ENCODE measurements at places on chromosomes 12 and 14. TPM values are rescaled to one million over a fixed set of nuclear protein-coding genes. Genes with fewer than 3 reads are reported as not detected.

RTN1 gene
- total RNA-seq = 2.9 TPM

DNA sequence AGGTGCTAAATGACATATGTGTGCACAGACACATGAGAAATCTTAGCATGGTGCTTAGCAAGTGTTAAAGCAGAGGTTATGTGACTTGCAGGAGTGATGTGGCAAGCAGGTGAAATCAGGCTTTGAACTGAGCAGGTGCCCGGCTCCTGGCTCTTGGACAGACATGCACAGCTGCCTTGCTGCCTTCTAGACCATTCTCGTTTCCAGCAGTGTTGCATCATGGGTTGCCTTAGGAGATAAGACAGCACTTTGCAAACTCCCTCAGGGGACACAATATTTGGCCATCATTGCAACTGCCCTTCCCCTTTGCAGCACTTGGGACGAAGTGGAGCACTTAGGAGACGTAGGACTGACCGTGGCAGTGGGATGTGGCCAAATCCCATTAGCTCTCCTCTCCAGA, 17.2 kb upstream of the GSC start:
- DNase-seq = no peak

DNA sequence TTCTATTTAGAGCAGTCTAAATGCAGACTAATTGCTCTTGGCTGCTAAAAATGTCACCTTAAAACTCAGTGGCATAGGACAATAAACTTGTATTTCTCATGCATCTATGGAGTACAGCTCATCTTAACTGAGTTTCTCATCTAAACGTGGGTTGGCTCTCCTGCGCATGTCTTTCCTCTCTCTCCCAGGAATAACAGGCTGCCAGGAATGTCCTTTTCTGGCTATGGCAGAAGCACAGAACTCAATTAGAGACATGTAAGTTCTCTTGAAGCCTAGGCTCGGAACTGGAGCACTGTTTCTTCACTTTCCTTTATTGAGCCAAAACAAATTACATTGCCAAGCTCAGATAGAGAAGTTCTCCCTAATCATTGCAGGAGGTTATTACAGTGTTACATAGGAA, 722.3 kb upstream of the FLRT2 start:
- no peak for DNase-seq

GRCh38 chr12:94659346-94659930, 9.1 kb upstream of the TMCC3 start:
- DNase-seq = no peak

DNA sequence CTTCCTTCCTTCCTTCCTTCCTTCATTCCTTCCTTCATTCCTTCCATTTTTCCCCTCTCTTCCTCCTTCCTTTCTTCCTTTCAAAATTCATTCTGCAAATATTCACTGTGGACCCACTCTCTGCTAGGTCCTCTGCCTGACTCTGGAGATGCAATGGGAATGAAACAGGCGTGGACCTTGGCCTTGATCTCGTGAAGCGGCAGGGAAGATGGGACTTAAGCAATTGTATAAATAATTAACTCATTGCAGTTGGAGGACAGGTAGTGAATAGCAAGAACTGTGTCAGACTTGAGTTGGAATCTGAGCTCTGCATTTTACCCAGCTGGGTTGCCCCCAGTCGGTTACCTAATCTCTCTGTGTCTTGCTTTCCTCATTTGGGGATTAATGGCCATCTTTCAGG, 230.6 kb upstream of the LHX5 start:
- no peak for DNase-seq

- no peak for DNase-seq
Measured at GRCh38 chr14:75254901-75255584, 23.6 kb upstream of the FOS start.

GRCh38 chr12:51368640-51369517, 22.3 kb downstream of the GALNT6 start:
- peak; percentile 62 for DNase-seq

DNA sequence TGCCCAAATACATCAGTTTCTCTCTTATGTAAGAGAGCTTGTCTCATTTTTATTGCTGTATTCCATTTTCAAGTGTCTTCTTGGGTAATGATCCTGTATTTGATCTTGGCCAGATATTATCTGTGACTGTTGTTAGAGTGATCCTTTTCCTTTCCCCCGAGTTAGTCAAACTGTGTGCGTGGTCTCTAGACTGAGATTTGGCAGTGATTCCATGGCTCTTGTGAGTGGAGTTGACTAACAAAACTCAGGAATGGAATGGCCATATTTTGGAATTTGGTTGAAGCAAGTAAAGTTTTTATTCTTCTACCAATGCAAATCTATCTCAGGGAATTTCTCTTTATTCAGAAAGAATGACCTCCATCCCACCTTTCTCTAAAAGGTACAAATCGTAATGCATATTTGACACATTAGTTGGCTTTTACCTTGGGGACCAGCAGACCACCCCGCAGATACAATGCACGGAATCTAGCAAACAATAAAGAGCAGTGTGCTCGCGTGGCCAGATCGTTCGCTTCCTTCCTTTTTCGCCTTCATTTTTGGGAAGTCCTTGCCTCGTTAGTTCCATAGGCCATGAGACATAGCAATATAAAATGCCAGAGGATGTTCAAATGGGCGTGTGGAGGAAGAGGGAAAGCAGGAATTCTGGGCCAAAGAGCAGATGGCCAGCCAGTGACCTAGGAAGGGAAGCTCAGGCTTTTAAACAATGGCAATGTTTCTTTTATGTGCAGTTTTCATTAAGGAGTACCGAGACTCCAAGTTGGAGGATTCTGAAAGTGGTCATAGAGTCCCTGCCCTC, 24.4 kb downstream of the ETV6 start:
- no peak for DNase-seq

- DNase-seq = no peak
Measured at GRCh38 chr12:92519284-92519683, 183.5 kb upstream of the PLEKHG7 start.

RNASE7 gene
- total RNA-seq = not detected

ARG2 gene
- 3.4 TPM for total RNA-seq

KLRB1 gene
- total RNA-seq = 0.74 TPM

TPH2 gene
- not detected for total RNA-seq

- DNase-seq = no peak
Measured at GRCh38 chr12:52407918-52408317, 1.8 kb upstream of the KRT82 start.

- peak; percentile 38 for DNase-seq
Measured at GRCh38 chr12:40691913-40692764, at the start of gene CNTN1. CNTN1 (plus strand) TSS chr12:40692439.

- DNase-seq = no peak
Measured at GRCh38 chr12:86838260-86838659, 582.1 kb upstream of the MGAT4C start.

KRT74 gene
- total RNA-seq = not detected

KRT80 gene
- 1.3 TPM for total RNA-seq

- DNase-seq = no peak
Measured at GRCh38 chr14:49497725-49498348, 88.3 kb downstream of the RPS29 start.

DNA sequence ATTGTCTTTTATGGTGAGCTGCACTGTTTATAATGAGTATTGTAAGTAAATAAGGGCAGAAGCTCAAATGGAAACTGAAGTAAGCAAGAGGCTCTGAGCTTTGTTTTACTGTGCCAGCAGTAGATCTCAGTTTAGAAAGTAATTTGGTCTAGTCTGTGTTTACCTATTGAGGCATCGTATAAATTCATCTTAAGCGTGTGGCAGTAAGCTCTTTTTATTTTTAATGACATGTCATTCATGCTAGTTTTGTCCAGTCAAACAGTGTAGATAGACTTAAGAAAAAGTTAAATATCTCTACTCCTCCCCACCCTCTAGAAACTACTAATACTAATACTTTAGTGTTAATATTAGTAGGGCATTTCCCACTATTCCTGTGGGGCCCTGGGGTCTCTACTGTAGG, 2.0 kb downstream of the ANO6 start:
- DNase-seq = no peak

GRCh38 chr14:38762426-38762825, 340.6 kb downstream of the SEC23A start:
- no peak for DNase-seq

AICDA gene
- not detected for total RNA-seq

ALX1 gene
- total RNA-seq = 0.17 TPM

- no peak for DNase-seq
Measured at GRCh38 chr12:66644151-66644550, 34.7 kb downstream of the GRIP1 start.

GRCh38 chr14:68628605-68629310, 164.1 kb downstream of the ZFP36L1 start:
- DNase-seq = no peak

DNA sequence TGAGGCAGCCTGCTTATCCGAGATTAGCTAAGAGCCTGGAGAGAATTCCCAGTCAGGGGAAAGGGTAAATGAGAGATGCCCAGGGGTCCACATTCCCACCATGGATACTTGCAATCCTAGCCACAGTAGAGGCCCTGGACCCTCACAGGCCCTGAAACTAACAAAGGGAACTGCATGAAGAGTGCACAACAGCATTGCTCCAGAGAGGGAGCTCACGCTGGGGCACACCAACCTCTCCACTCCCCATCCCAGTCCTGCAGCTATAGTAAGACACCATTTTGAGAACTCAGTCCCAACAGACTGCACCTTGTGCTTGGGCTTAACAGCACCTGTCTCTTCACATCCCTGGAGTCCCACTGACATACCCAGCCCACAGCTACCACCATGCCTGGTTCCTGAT, 30.5 kb downstream of the CEP83 start:
- no peak for DNase-seq

- DNase-seq = peak; percentile 49
Measured at GRCh38 chr14:102917469-102918211, 4.8 kb upstream of the AMN start.

TEX22 gene
- 1.2 TPM for total RNA-seq

ARHGDIB gene
- total RNA-seq = 162 TPM

GTF2A1 gene
- total RNA-seq = 30.9 TPM

GRCh38 chr12:52350021-52350620, 17.2 kb downstream of the KRT85 start:
- no peak for DNase-seq

LUM gene
- total RNA-seq = 68.2 TPM

DNA sequence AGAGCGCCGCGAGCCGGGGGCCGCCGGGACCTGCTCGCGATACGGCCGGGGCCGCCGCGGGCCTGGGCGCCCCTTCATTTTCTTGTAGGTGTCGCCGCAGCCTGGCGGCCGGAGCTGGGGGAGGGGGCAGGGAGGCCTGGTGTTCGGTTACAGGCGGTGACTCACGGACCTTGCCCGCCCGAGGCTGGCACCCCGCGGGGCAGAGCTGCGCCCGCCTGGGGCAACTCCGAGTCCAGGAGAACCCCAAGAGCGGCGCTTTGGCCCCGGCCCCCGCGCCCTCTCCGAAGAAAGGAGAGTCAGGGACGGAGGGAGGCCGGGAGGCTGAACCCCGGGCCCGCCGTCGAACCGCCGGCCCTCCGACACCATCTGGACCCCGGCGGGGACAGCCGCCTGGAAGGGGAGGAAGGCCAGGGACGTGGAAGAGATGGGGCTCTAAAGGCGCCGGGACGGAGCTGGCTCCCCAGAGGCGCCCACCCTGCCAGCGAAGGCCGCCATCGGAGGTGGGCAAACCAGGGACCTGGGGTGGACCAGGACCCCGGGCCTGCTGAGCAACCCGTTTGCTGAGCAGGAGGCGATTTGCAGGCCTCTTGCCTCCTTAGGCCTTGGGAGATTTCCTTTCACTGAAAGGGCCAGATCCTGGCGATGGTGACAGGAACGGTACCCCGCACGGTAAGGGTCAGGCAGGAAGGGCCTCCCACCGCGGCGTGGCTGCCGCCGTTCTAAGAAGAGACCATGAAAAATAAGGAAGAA, 843 bp upstream of the NUAK1 start:
- DNase-seq = peak; percentile 82

DNA sequence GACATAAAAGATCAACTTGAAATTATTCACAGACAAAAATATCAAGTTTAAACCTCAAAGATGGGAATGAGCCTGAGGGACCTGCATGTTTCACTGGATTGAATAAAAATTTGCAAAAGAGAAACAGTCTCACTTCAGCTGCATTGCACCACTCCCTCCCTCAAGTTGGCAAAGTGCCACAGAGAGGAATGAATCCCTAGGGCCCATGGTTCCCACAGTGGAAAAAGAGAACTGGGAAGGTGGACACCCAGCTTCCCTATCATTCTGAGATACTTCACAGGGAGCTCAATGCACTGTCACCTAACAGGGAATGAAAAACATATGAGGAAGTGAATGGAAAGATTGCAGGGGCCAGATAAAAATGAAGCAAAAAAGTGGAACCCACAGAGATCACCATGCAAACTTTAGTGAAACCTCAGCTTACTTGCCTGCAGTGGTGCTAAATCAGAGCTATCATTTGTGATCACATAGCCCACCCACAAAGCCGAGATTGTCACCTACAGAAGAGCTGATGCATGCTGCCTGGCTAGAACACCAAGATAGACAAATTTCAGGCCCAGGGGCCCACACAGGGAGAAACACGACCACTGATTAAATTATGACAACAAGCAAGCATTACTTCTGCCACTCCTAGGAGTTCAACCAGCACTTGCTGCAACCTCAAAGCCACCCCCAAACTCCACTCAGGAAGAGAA, 911.3 kb downstream of the LRFN5 start:
- DNase-seq = no peak

DNA sequence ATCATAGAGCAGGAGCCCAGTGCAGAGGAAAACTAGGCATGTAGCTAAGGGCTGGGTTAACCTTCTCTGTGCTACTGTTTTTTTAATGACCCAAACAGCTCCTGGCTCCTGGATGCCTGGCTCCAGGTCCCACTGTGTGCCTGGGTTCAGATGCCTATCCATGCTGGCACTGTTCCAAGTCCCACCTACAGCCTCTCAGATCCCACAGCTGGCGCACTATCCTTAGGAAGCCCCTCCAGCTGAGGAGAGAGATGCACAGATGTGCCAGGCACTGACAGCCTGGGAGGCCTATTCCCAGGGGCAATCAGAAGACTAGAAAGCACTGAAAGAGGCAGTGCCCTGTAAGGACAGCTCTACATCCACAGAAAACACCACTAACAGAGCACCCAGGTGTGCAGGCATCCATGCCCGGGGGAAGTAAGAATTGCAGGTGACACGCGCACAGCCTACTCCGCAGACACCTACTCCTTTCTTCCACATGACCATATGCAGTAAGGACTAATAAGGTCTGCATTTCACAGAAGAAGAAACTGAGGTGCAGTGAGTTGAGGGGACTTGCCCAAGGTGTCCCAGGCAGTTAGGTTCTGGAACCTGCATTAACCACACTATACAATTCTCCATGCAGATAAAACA, 51.2 kb downstream of the PITPNM2 start:
- no peak for DNase-seq

CFAP251 gene
- total RNA-seq = 4.1 TPM
